ENCODE measurements at places on chromosomes 6 and 20.

- no peak for DNase-seq
Observed at GRCh38 chr20:6824401-6824800, 56.9 kb downstream of the BMP2 start.

- DNase-seq = no peak
Observed at GRCh38 chr6:105759946-105760345, 326.2 kb upstream of the PRDM1 start.

DNA sequence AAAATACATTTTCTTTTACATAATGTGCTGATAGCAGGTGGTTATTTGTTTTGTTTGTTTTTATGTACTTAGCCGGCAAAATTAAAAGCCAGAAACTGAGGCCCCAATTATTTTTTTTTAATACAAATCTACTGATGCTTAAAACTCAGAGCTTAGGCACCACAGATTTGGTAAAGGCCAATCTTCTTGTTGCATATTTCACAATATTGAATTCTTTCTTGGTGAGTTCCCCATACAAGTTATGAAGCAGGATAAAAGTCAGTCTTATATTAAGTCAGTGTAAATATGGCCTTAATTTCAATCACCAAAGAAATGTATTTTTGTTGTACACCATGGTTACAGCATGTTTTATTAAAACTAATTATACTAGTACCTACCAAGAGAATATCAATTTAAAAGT is 16.3 kb upstream of the ZDHHC14 start:
- DNase-seq = no peak

GRCh38 chr6:130858498-130859160 is 31.4 kb downstream of the SMLR1 start:
- no peak for DNase-seq

- peak; percentile 99 for DNase-seq
Observed at GRCh38 chr6:52419809-52420667, at the start of gene EFHC1. Gene EFHC1 (plus strand): TSS chr6:52420342. CDS start chr6:52420411, 69 bp downstream.

- DNase-seq = no peak
Observed at GRCh38 chr20:8331740-8332412, 199.8 kb downstream of the PLCB1 start.

DNA sequence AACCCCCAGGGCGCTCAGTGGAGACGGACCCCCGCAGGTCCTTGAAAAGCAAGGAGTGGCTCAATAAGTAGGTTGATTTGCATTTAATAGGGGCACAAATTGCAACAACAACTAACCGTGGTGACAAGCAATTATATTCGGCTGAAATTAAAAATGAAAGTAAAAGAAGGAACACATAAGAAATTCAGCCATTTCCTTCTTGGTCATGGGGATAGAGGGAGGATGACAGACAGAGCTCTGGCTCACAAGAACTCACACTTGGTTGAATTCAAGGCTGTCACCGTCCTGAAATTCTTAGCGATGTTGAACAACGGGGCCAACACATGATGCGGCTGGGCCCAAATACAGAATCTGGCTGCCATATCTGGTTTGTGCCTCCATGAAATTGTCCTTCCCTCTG is 129.0 kb downstream of the EDN3 start:
- DNase-seq = no peak

GRCh38 chr20:53390770-53391169 is 202.9 kb downstream of the ZNF217 start:
- no peak for DNase-seq

DNA sequence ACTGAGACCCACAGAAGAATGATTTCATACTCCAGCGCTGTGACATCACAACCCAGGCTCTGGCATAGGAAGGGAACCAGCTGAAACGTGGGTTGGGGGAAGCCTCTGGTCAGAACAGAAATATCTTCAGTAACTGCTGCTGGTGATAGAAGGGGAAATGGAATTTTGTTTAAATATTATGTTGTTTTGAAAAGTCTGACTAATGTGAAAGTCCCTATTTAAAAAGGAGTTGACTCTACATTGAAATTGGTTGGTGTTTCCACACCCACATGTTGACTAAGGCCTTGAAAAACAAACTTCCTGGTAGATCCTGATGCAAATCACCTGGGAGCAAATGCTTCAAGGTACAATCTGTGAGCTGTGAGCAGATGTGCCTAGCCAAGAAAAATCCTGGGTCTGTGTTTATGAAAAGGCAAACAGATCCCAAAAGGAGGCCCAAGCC is 24.5 kb upstream of the TCP11 start:
- DNase-seq = no peak

DNA sequence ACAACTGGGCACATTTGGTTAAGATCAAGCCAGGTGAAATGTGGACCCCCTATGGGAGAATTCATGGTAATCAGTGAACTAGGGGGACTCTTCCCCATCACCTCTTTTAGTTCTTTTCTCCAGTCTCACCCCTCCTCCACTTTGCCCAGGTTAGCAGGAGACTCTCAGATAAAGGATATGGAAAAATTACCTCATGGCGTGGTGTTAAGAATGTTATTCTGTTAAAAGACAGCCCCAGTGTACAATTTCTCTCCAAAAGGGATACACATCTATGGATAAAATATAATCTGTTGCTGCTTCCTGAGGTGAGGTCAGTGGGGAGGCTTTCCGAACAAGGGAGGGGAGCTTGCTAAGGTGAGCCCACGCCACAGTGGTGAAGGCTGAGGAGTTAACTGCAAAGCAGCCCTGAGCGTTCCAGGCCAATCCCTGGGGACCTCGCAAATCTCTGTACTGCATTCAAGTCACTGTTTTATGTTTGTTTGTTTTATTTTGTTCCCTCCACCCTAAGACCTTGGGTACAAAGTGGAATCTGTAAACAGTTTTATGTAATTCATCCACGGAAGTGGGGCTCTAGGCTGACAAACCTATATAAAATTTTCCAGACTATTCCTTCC is 52.0 kb downstream of the ADGRF1 start:
- peak; percentile 71 for DNase-seq

GRCh38 chr6:101396548-101397173 is 3.2 kb downstream of the GRIK2 start:
- peak; percentile 94 for DNase-seq

- no peak for DNase-seq
Observed at GRCh38 chr6:152173321-152173720, 365.8 kb downstream of the ESR1 start.

DNA sequence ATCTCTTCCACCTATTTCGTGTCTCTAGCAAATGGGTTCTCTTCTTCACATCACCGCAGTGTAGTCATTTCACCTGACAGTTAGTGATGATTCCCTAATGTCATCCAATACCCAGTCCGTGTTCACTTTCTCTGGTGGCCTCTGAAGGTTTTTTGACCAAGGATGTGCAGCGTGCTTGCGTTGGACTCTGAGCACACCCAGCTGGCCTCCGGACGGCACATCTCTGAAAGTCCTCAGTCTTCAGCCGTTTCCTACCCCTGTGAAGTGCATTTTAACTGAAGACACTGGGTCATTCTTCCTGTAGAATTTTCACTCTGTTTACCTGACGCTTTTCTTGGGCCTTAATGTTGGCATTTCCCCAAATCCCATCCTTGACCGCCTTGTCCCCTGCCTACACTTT is 98.7 kb downstream of the ERMARD start:
- no peak for DNase-seq

- DNase-seq = no peak
Observed at GRCh38 chr6:81962198-81962597, 209.7 kb upstream of the TENT5A start.

DNA sequence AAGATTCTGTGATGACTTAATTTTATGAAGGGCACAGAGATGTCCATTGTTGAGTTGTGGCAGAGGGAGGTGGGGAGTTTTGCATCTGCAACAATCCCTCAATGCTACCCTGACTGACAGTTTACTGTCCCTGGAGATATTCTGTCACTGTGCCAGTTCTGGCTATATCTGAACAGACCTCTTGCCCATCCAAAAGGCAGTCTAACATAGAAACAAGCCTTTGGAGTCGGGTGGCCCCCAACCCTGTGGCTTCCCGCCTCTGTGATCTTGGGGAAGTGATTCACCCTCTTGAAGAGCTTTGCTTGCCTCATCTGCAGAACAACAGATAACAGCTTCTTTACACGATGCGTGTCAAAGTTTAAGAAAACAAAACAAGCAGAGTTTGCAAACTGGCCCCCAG is 3.8 kb upstream of the E2F1 start:
- no peak for DNase-seq

DNA sequence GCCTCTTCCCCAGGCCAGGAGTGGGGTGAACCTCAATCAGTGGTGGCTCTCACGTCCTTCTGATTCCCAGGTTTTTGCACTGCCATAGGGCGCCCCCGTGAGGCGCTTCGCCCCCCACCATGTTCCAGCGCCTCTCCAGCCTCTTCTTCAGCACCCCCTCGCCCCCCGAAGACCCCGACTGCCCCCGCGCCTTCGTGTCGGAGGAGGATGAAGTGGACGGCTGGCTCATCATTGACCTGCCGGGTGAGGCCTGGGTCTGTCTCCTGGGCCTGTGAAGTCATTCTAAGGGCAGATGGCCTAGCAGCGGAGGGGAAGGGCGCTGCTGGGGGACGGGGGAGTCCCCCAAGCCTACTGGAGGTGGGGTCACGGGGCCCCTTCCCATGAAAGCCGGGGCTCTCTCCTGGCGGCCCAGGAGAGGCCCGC is 4.5 kb downstream of the TP53INP2 start:
- DNase-seq = peak; percentile 62

GRCh38 chr6:156782691-156783320 is 5.6 kb downstream of the ARID1B start:
- no peak for DNase-seq

- DNase-seq = no peak
Observed at GRCh38 chr20:13844296-13844695, 59.5 kb downstream of the NDUFAF5 start.

DNA sequence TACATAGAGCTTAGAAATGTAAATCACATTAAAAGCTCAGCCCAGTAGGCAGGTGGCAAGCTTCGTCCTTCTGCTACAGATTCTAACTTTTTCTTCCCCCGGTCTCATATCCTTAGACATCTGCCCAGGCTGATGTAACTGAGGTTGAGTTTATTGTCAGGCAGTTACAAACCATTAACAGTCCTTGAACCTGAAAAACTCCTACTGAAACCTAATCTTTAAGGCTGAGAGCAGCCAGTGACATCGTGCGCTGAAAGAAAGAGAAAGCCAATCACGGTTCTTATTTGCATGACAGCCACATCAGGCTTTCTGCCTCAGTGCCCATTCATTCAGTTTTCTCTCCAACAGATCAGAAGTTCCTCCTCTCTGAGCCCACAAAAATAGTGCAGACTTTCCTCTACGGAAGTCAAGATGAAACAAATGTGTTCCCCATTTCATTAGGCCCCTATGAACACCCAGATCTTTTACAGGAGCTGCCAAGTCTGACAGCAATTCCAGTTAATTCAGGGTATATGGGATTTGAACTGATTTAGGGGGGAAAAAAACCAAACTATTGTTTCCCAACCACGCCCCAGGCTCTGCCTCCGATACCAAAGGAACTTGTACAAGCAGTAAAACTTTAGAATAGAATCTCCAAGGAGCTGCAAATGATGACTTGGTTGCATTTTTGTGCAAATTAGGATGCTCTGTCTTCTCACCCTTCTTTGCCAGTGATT is at the start of gene NHSL1:
Gene NHSL1, minus strand, starts transcription at position 192 of the 716 bp plus-strand sequence. CDS start 204 bp downstream, outside the sequence.
- peak; percentile 22 for DNase-seq

DNA sequence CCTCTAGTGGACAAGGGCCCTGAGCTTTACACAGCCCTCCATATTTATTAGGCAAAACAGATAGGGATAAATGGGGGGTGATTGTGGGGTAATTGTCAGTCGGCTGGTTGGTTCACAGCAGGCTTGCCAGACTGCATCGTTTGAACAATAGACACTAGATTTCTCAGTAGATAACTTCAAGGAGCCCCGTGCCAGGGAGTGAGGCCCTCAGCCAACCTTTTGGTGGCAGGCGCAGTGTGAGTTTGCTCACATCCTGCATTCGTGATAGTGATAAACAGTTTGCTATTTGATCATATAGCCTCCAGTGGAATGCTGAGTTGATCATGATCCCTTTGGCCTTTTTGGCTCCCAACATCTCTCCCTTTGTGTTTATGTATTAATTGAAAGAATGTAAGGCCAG is 3.6 kb upstream of the ABHD12 start:
- no peak for DNase-seq

DNA sequence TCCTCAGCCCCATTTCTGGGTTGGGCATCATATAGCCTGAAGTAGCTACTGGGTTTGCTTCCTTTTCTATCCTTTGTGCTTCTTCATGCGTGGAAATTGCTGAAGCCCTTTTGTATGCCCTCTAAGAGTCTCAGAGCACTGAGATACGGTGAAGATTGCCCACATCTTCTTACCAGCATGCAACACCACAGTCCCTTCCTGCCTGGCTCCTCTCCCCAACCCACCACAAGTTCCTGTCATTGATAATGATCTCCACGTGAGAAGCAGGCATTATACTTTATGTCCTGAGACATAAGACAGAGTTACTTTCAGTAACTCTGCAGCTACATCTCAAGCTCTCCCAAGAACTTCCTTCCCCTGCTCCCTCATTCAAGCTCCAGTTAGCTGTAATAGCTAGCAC is 15.8 kb upstream of the PLCB4 start:
- no peak for DNase-seq

DNA sequence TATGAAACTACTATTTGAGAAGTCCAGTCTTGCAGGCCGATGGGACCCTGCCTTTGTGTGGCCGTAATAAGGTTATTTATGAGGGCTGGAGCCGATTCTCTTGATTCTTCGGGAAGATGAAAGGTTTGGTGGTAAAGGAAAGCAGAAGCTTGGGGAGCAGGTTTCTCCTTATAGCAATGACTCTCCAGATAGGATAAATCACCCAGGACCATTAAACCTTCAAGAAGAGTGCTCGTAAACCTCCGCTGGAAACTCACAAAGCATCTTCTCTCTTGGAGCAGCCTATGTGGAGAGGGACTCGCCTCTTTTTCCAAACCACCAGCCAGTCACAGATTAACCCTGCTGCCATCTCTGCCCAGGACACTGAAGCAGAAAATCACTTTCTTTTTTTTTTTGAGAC is 69.6 kb upstream of the SALL4 start:
- DNase-seq = peak; percentile 49

DNA sequence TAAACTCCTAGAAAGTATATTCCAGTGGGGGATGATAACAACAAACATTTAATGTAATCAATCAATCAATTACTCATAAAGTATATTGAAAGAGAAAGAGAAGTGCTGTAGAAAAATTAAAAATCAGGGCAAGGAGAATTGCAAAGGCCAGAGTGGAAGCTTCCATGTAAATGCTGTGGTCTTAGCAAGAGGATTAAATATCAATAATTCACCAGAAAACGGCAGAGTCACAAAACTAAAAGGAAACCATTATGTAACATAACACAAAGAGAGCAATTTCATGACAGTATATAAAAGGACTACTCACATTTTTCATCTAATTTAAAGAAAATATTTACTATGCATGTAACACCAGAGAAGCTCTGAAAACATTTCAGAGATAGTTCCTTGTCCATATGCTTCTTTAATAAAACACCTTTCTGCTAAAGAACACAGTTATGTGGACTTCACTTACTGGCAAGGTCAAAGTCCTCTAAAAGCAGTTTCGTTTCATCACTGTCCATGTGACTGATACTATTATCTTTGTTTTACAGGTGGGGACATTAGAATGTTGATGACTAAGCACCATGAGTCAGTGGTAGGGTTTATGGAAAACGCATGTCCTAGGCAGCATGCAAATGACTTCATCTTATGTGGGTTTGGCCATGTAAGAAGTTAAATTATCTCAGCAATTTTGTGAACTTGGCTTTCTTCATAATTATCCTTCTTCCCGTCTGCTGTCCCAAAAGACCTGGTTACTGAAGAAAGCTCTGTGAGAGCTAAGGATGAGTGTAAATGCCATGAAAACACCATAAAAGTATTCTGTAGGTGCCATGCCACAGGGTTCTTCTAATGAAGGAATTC is 185.8 kb upstream of the TENT5A start:
- DNase-seq = no peak
